ENCODE measurements at places on chromosomes 11 and 22. TPM values are rescaled to one million over a fixed set of nuclear protein-coding genes. Genes with fewer than 3 reads are reported as not detected.

DNA sequence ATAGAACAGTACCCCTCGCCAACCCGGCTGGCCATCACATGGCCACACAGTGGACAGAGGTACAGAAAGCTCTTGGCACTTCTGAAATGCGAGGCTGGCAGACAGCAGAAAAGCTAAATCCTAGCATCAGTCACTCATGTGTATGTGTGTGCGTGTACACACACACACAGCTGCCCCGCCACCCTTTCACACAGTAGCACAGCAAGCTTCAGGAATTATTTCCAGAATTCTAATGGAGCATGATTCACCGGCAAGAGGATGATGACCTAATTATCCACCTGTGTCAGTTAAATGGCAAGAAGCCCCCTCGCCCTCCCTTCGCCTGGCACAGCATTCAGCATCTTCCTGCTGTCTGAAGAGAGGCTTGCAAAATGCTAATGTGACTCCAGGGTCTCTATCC is 336.0 kb downstream of the SHANK2 start:
- no peaks in the 10 kb centered on the region for H3K36me3 ChIP-seq
- no peak overlapping the region for H3K27ac ChIP-seq

GRCh38 chr11:132605825-132606570 is 926.3 kb downstream of the OPCML start:
- H3K27me3 ChIP-seq: no peaks in the 10 kb centered on the region
- no peaks in the 10 kb centered on the region for H3K4me1 ChIP-seq
- no peaks in the 10 kb centered on the region for H3K36me3 ChIP-seq
- H3K4me3 ChIP-seq: no peak overlapping the region
- peak; percentile 20 for DNase-seq

MMP3 gene
- total RNA-seq: not detected

DNA sequence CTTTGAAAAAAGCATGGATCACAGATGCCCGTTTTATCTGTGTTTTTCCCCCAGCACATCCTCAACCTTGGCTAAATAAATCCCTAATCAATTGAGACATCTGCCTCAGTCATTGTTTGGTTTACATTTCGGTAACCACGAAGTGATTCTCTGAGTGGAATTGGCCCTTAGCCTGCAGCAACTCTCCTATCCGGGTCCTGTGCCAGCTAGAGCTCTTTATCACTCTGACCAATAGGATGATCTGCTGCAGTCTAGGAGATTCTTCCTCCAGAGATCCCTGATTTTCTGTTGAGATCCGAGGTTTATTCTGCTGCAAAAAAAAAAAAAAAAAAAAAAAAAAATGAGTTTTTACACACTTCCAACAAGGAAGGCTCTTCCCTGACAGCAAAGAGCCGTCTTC is 137.3 kb downstream of the KCNA4 start:
- no peak for DNase-seq
- no peak overlapping the region for H3K27ac ChIP-seq
- H3K27me3 ChIP-seq: no peaks in the 10 kb centered on the region
- H3K36me3 ChIP-seq: no peaks in the 10 kb centered on the region

DERL3 gene
- total RNA-seq: 1.7 TPM

DNA sequence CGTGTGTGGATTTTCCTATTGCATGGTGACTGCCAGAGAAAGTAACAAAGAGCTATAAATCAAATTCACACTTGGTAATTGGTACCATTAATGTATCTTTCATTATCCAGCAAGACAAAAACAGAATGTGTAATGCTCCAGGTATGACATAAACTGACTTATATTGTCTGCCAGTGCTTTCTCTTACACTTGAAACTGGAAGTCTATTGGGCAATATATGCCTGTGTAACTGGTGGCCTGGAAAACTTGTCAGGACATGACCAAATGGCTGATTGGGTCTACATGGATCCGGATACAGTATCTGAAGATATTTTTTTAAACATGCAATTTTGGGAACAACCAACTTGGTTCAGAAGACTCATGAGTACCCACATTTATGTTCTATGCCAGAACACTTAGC is 174.6 kb upstream of the ARHGAP42 start:
- no peak for DNase-seq
- H3K27ac ChIP-seq: no peak overlapping the region
- no peak overlapping the region for H3K4me3 ChIP-seq
- H3K27me3 ChIP-seq: no peaks in the 10 kb centered on the region
- H3K4me1 ChIP-seq: no peaks in the 10 kb centered on the region
- H3K36me3 ChIP-seq: no peaks in the 10 kb centered on the region

DNA sequence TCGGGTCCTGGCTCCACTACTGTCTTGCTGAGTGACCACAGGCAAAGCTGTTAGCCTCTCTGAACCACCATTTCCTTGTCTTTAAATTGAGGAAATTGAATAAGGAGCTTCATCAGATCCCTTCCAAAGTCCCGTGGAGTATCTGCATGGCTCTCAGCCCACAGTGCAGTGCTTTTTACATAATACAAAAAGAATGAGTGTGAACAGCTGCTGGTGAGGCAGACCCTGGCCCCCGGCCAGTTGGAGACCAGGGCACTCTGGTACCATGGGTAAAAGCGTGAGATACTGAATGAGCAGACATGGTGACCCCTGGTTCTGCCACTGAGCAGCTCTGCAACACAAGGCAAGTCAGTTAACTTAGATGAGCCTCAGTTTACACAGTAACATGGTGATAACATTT is 86.8 kb downstream of the GALNT18 start:
- no peaks in the 10 kb centered on the region for H3K27me3 ChIP-seq
- peaks cover 10% of the 10 kb centered on the region for H3K4me1 ChIP-seq
- no peak overlapping the region for H3K4me3 ChIP-seq
- no peaks in the 10 kb centered on the region for H3K36me3 ChIP-seq
- no peak overlapping the region for H3K27ac ChIP-seq

ZNF74 gene
- total RNA-seq: 16.7 TPM

GRCh38 chr11:1064167-1064566 is 10.5 kb upstream of the MUC2 start:
- no peaks in the 10 kb centered on the region for H3K27me3 ChIP-seq
- H3K36me3 ChIP-seq: no peaks in the 10 kb centered on the region
- H3K4me1 ChIP-seq: no peaks in the 10 kb centered on the region
- no peak overlapping the region for H3K4me3 ChIP-seq
- DNase-seq: no peak

Data from adrenal gland (tissue), 19 donors.